ENCODE measurements at places on chromosomes 1 and 21.

DNA sequence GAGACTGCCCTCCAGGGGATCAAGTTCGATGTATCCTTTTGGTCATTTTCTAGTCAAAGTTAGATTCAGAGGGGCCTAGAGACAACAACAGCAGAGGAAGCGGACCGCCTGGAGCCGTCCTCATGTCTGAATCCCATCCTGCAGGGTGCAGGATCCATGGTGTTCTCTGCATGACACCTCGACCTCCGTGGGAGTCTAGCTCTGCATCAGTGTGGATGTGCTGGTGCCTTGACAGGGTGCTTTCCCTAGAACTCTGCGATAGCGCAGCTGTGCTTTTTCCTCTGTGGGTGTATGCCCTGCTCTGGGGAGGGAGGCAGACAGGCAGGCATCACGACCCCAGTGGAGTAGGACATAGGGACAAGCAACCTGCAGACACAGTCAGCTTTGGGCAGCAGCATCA lies 48.2 kb upstream of the A3GALT2 start:
- DNase-seq = no peak

- DNase-seq = no peak
Observed at GRCh38 chr1:241499910-241500309, 19.6 kb downstream of the FH start.

GRCh38 chr1:117208580-117208979 lies 2.1 kb downstream of the VTCN1 start:
- DNase-seq = no peak

DNA sequence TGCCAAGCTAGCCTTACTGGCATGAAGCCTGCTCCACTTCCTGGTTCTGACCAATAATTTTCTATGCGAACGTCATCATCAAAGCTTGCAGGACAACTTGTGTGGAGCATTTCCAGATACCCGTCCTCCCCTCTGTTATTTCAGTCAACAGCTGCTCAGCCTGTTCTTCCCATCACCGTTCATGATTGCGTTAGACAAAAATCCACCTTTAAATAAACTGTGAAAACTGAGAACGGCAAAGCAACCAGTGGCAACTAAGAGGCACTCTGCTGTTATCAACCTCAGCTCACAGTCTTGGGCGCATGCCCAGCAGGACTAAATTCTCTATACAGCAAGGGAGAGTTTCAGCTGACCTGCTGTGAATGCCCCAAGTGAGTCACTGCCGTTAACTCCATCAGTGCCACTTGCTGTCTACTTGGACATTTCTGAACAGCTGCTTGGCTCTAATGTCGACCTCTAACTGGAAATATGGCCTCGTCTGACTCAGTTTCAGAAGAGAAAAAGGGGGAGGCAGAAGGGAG lies 207.4 kb upstream of the RUNX1 start:
- no peak for DNase-seq

DNA sequence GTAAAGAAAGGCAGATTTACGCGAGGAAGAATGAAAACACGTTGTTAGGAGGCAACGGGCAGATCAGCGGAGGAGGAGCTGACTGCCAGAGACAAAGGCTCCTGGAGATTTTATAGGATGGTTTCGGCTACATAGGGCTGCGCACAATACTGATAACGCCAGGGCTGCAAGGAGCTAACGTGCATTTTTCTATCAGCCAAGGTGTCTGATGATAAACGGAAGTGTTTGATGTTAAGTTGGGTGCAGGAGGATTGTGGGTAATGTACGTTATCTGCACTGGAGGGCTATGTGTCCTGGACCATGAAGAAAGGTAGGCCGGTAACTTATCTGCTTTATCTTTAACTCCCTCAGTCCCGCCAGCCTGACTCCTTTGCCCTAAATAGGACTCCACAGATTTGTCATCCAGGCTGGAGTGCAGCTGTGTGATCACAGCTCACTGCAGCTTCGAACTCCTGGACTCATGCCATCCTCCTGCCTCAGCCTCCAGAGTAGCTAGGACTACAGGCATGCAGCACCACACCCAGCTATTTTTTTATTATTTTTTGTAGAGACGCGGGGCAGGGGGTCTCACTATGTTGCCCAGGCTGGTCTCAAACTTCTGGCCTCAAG lies 29.6 kb downstream of the SETD4 start:
- no peak for DNase-seq

GRCh38 chr1:38129473-38129872 lies 82.9 kb upstream of the POU3F1 start:
- no peak for DNase-seq

DNA sequence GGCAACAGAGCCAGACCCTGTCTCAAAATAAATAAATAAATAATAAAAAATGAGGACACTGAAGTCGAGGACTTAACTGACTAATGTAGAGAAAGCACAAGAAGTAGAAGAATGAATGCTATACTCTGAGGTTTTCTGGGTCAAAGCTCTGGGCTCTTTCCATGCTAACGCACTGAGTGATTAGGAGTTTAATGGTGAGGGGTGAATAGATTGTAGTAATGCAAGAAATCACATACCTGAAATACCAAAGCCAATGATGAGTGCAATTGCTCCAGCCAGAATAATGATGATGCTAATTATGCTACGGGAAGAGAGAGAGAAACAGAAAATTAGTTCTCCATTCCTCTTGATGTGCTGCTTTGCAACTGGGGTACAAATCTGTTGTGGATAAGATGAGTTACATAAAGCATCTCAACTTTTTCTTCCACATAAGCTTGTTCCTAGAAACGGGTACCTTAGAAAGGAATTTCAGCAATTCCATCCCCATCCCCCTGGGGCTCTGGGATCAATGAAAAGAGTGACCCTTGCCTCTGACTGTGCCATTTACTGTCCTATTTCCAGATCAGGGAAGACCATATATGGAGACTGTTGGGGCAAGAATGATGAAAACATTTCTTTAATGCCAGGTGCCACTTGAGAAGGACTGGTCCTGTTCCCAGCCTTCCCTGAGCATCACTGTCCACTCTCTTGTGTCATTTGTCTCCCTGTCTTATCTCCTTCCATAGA lies 40.7 kb downstream of the VTCN1 start:
- DNase-seq = no peak

- no peak for DNase-seq
Observed at GRCh38 chr1:213680677-213681325, 307.0 kb upstream of the PROX1 start.

GRCh38 chr21:28953247-28953646 lies 39.4 kb downstream of the LTN1 start:
- peak; percentile 26 for DNase-seq

- DNase-seq = no peak
Observed at GRCh38 chr1:246838118-246838456, 93.7 kb downstream of the AHCTF1 start.

DNA sequence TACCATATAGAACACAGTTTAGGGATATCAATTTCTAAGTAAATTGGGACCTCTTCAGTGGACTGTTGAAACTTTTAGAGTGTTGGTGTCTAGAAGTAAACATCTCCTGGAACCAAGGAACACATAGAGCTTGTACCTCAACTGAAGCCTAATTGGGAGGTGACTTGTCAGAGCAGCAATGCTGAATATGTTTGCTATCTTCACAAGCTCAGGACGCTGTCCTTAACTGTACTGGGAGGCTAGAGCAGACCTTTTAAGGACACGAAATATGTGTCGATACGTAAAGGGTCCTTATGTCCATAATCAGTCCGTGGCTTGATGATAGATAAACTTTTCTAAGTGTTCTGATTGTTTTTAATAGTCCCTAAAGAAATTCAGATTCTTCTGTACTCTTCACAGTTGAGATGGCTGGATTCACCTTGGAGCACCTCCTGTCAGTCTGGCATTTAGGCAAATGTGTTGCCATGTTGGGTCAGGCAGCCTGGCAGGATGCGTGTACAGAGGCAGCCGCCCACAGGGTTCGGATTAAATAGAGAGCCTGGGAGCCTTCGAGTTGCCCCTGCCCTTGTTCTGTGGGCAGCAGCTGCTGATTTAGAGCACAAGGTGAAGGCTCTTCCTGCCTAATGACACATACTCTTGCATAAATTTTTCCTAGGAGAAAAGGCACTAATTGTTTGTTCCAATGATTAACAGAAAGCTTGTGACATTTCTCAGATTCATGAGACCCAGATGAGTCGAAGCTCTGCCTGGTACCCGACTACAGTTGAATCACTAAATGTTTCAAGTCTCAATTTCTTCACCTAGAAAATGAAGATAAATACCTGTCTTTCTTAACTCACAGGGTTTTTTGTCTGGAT lies 3.6 kb downstream of the ACTN2 start:
- no peak for DNase-seq

DNA sequence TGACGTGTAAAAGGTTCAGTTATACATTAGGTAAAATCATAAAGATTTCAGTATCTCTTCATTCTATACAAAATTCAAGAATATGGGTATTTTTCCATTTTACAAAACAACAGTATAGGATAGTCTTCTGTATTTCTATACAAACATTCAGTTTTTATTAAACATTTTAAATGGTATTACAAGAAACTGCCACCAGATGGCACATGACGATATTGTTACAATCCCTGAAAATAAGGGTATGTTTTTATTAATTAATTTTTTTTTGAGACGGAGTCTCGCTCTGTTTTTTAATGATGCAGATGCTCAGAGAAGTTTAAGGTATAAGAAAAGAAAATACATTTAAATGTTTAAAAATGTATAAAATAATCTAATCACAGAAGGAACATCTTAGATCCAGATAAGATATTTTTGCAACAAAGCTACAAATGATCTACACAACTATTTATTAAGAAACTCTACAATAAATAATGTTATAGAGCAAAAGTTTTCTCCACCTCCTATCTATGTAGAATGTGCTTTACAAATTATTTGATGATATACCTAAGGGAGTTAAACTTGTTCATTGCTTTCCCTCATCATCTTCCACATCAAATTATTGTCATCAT lies 23.5 kb upstream of the RSBN1 start:
- peak; percentile 42 for DNase-seq

DNA sequence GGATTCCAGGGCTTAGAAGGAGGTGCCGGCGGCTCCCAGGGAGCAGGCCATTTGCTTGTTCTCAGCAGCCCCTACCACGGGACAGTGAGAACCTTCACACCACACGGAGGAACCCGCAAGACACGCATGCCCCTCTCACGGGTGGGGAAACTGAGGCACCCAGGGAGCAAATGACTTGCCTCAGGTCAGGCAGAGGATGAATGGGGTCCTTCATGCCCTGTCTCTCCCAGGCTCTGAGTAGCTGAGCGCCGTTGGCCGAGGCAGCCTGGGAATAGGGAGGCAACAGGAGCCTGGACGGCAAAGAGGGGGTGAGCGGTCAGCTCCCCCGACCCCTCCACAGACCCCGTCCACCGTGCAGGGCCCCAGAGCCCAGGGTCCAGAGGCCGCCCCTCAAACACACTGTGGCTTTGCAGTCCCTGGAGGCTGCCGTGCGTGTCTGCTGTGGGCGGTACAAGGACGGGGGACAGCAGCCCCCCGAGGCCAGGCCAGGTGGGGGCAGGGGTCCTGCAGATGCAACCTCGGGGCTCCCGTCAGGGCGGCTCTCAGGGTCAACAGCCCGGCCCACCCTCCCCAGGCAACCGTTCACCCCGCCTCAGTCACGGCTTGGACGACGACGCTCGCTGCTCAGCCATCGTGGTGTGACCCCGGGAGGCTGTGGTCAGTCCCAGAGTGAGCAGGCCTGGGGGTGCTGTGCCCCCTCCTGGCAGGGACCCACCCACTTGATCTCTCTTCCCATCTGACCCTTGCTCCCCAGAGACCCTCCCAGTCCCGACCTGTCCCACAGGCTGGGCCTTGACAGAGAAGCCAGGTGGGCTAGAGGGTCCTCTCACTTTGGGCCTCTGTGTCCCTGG lies 15.8 kb upstream of the COL6A2 start:
- DNase-seq = peak; percentile 15

DNA sequence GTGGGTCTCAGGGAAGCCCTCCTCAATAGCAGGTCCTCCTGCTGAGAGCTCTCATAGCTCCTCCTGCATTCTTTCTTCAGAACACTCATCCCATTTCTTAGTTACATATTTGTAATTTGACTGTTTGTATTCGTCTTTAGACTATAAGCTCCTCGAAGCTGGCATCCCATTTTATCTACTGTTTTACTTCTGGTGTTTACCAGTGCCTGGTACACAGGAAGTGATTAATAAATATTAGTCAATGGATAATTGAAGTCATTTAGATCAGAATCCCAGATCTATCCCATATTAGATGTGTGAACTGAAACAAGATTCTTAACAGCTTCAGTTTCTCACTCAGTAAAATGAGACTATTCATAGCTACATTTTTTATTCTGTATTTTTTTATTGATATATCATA lies 88.7 kb downstream of the PLPP3 start:
- no peak for DNase-seq

GRCh38 chr1:61082311-61083012 lies at the start of gene NFIA:
Gene NFIA (plus strand): TSS chr1:61082561.
- peak; percentile 26 for DNase-seq

DNA sequence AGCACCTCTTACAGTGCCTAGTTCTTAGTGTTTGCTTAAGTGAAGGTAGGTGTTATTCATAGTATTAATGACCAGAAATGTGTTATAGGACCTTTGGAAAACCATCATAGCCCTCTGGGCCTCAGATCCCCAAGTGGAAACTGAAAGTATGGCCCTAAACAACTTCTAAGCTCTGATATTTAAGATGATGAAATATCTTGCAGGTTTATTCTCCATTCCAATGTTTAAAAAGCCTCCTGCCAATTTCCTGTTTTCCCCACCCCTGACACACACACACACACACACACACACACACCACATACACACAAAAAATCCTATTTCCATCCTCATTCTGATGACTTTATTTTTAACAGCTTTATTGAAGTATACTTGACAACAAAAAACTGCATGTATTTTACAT lies 108.2 kb downstream of the DIRAS3 start:
- DNase-seq = no peak

DNA sequence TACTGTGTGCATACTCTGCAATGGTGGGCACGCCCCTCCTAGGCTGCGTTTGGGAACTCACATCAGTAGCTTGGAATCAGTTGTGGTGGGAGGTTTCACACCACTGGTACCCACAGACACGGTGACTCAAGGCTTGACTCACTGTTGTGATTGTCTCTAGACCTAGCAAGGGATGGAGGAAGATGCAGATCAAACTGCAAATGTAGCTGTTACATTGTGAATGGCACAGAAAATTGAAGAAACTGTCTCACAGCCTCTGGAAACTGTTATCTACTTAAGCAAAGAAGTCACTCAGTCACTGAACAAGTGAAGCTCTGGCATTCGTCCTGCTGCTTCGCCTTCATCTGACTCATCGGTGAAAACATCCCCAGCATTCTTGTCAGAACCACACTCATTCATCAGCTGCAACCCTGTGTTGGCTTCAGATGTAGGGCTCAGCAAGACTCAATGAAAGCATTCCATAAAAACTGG lies 59.5 kb downstream of the POFUT2 start:
- DNase-seq = no peak

- DNase-seq = no peak
Observed at GRCh38 chr1:41564741-41565475, 80.4 kb upstream of the EDN2 start.
